ENCODE measurements at places on chromosomes 7 and 10.
A peak's percentile ranks its signal among the peaks of the same experiment; 100 is the strongest.

GRCh38 chr7:85554236-85555178 lies 367.7 kb upstream of the SEMA3D start:
- DNase-seq: peak; percentile 79

DNA sequence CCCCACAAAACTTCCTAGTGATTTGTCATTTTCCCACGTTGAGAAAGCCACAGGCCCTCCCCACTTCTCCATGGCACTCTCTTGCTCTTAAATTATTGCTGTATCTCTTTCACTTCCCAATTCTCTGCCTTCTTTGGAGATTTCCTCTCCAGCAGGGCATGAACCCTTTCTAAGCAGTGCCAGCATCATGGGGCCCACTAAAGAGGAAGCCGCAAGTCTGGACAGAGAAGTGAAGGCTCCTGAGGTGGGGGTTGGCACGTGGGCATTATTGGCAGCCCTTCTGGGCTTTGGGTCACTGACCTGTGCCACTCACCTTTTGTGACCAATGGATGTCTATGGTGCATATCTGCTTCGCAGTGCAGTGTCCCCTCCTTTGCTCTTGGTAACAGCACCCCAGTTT lies 97.7 kb upstream of the TCF7L2 start:
- DNase-seq: no peak

- peak; percentile 18 for DNase-seq
These were observed 66.1 kb downstream of the KCNMA1 start for GRCh38 chr10:77571490-77571889.

- DNase-seq: no peak
These were observed 5.8 kb upstream of the ESYT2 start for GRCh38 chr7:158834878-158835784.

Measured in NCI-H1694 treated with DMSO at 0.1 percent for 48 hours (cell line).